Stimulated activated CD4-positive, alpha-beta T cell treated with anti-CD3 and anti-CD28 coated beads, Interleukin-15, amount 100 ng/mL, for 48 hours (primary cell): ENCODE measurements at places on chromosomes 7 and 10.

DNA sequence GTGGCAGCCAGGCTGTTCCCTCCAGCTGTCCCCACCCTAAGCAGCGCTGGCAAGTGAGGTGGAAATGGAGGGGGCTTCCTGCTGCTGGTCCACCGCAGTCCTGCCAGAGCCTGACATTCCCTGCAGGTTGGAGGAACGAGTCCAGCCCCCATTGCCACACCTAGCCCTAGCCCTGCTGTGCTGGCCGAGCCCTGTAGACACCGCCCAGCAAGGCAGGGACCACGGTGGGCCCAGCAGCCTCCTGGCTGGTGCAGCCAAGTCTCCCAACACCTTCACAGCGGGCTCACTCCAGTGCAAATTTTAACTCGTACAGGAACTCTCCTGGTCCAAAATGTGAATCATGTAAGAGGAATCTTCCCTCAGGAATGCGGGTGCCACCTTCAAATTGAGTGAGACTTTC lies 116.3 kb downstream of the PAXIP1 start:
- no peak for DNase-seq

GRCh38 chr7:83173664-83174063 lies 11.0 kb upstream of the PCLO start:
- no peak for DNase-seq

DNA sequence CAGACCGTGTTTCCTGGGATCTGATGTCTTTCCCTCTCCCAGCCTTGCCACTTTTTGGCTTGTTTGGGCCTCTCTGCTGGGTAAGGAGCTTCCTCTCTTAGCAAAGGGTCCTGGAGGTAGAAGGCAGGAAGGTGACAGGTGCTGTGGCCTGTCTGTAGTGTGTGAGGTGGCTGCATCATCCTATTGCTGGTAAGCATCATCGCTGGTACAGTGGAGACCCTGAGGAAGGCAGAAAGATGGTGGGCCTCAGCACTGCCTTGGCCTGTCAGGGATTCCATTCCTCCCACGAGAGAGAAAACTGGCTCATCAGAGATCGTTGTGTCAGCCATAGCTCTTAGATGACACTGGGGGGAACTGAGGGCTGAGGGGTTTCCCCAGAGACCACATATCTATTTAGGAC lies 46.5 kb downstream of the ZMIZ1 start:
- DNase-seq: no peak

GRCh38 chr7:77548206-77548605 lies 11.1 kb downstream of the PTPN12 start:
- no peak for DNase-seq

DNA sequence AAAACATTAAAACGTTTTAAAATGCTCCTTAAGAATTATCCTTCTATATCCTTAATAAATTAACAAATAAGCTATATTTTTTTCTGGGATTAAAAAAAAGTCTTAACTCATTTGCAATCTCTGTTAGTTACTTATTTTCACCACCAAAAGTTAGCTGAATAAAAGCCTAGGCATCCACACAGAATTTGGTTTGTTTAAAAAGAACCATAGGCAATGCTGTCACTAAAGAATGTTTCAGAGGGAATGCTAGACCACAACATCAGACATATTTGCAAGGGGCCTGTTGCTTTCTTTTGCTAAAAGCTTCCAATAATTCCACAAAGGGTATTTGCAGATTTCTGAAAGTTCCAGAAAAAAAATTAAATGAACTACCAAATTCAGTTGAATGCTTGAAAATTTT lies 244.2 kb downstream of the POU6F2 start:
- DNase-seq: no peak

DNA sequence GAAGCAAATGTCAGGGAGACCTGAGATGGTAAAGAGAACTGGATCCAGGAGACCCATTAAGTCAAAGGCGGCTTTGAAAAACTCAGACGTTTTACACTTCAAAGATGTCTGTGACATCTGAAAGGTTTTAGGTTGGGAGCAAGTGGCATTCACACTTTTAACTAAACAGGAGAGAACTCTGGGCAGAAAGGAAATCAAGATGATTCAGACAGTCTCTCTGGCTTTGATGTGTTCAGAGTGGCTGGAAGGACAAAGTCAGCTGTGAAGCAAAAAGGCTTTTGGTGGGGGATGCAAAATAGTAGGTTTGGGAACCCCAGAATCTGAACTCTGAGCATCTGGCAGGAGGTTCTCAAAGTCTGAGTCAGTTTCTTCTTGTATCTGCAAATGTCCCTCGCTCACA lies 66.6 kb downstream of the PRKCQ start:
- DNase-seq: no peak

DNA sequence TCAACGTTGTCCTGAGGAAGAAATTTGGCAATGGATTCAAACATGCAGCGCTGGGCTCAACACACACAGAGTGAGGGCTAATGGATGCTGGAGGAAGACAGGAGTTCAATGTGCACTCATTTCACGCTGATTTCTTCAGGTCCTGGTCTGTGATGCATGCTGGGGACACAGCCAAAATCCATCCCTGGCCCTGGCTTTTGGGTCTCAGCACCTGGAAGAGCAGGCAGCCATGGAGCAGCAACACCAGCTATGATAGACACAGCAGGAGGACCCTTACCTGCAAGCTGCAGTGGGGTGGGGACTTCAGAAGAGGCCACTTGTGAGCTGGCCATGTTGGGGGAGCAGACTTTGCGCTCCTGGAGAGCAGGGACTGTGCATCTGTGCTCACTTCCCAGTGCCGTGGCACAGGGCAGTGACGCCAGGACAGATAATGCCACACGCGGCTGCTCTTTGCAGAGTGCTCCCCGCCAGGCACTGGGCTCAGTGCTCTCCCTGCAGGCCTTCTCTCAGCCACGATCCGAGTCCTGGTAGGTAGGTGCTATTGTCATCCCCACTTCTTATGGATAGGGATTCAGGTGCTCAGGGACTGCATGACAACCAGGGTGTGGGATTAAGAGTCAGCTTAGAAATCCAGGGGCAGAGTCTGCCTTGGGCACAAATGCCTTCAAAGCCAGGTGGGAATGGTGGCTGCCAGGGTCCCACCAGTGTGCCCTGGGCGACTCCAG lies 138.8 kb upstream of the UNC5B start:
- no peak for DNase-seq

- no peak for DNase-seq
Observed at GRCh38 chr7:132980402-132980801, 101.5 kb downstream of the CHCHD3 start.

DNA sequence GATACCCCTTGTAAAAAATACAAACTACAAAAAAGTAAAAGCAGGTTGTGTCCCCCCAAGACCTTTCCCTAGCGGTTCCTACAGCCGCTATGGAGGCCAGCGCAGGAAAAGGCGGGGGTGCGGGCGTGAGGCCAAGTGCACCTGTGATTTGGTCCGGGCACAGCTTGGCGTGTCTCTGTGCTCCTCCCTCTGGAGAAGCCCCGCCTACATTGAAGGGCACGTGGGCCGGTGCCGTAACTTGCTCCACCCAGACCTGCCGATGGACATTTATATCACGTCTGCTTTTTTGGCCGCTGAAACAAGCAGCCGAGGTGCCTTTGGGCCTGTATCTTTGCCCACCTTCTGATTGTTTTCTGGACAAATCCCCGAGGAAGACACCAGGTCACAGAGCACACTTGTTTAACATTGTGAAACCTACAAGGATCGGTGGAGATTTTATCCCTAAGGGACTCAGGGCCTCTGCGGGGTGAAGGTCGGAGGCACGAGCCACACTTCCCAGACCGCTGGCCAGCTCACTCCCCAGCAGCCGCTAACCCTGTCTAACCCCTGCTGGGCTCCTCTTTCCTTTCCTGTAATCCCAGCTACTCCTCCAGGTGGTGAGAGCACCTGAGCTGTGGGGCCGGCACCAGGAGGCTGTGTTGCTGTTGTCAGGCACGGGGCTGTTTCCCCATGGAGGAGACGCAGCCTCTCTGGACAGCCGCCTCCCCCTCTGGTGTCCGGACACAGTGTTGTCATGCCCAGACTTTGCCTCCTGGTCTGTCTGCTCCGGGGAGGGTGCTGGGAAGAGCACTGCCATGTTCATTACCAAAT lies 18.8 kb upstream of the INPP5A start:
- DNase-seq: no peak

DNA sequence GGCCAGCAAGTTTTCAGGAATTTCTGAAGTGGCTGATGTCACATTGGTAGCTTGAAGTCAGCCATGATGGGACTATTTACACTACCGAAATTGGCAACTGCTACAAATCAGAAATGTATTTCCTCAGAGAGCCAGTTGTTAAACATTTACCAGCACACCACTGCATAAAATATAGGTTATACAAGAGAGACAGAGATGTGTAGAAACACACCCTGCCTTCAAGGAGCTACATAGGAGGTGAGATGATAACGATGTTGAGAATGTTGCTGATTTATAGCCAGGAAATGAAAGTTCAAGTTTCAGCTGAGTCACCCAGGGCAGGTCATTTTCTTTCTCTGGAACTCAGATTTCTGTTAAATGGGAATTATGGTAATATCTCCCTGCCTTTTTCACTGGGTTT lies 46.0 kb upstream of the TCF7L2 start:
- no peak for DNase-seq

- no peak for DNase-seq
Observed at GRCh38 chr10:29112827-29113615, 175.8 kb upstream of the LYZL1 start.

- DNase-seq: no peak
Observed at GRCh38 chr7:141042222-141043193, 27.8 kb upstream of the MRPS33 start.

- DNase-seq: no peak
Observed at GRCh38 chr7:43785420-43785819, 26.9 kb downstream of the BLVRA start.

DNA sequence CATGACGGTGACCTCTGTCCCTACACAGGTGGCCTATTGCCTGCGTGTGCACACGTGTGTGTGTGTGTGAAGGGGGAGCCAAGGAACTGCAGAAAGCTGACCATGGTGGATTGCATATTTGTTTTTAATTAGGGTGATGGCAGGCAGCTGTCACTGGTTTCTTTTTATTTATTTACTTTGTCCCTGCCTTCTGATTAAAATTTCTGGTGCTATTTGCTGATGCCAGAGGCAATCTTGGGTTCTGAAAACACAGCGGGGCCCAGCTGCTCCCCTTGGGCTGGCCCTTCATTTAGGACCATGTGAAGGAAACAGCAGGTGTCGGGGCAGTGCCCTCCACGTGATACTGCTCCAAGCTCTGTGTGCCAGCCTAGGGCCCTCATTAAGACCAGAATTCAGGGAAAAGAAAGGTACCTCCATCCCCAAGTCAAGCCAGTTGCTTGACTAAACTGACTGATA lies 71.3 kb upstream of the PODXL start:
- no peak for DNase-seq

GRCh38 chr7:150399421-150400007 lies 20.4 kb downstream of the ZNF775 start:
- DNase-seq: no peak

- DNase-seq: no peak
Observed at GRCh38 chr10:50619882-50620281, 3.9 kb downstream of the SGMS1 start.

- no peak for DNase-seq
Observed at GRCh38 chr10:89235073-89235798, 16.3 kb downstream of the LIPA start.

DNA sequence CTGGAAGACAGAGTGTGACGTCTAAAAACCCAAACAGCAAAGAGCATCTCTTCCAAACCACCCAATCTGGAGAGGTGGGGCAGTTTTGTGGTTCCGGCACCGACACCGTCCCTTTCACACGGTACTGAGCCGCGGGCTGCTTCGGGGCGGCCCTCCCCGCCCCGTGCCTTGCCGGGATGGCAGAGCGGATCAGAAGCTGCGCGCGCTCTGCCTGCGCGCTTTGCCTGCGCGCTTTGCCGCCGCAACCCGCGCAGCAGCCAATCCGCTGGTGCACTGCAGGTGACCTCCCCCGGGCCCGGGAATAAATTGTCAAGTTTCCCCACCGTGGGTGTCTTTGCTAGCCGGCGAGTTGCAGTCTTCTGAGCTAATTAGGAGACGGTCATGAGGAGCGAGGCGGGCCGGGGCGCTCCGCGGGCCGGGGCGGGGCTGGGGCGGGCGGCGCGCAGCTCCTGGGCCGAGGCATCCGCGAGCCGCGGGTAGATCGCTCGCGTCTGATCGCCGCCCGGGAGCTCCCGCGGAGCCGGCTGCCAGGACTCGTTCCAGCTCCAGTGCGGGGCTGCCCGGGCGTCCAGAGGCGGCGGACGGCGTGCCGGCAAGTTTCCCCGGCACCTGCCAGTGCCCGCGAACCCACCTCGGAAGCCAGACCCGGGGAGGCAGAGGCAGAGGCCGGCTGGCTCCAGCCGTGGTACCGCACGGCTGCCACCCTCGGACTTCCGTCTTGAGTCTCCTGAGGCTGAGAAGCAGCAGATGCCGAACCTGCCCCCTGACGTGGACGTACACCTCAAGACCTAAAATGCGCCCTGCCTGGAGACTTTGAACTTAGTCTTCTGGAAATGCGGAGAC lies 536.0 kb upstream of the GALNT17 start:
- no peak for DNase-seq

- DNase-seq: no peak
Observed at GRCh38 chr10:24571870-24572450, 151.7 kb downstream of the ARHGAP21 start.

DNA sequence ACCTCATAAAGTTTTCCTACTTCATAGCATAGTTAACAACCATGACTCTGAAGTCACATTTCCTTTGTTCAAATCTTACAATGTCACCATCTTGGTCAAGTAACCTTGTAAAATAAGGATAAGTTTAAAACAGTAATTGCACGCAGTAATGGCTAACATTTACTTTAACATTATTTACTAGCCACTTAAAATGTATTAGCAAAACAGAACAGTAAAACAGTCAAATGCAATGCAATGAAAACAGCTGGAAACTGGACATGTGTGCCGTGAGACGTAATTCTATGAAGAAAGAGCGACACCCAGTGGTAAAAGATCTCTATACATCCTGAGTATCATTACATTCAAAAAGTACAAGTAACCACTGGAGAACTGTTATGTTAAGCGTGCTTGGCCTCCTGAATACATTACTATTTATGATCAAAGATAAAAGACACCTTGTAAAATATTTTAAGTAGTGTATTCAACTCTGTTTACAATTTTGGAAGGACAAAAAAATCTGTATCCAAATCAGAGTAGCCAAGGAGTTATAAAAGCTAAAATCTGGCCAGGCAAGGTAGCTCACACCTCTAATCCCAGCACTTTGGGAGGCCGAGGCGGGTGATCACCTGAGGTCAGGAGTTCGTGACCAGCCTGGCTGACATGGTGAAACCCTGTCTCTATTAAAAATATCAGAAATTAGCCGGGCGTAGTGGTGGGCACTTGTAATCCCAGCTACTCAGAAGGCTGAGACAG lies 27.2 kb downstream of the ATE1 start:
- no peak for DNase-seq

DNA sequence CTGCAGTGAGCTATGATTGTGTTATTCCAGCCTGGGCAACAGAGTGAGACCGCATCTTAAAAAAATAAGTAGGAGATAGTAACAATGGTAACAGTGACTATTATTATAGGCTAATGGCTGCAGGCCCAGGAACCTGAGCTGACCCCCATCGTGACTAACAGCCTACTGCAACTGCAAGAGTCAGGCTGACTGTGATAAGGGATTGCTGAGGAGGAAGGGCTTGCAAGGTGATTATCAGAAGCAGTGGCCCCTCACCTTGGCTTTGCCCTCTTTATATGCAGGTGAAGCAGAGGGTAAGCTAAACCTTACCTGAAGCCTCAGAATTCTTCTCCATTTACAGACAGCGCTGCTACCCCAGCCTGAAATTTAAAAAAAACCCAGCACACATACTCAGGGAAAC lies 83.9 kb upstream of the SDK1 start:
- no peak for DNase-seq
